EH (cell line): ENCODE measurements at places on chromosomes 13 and 19.

DNA sequence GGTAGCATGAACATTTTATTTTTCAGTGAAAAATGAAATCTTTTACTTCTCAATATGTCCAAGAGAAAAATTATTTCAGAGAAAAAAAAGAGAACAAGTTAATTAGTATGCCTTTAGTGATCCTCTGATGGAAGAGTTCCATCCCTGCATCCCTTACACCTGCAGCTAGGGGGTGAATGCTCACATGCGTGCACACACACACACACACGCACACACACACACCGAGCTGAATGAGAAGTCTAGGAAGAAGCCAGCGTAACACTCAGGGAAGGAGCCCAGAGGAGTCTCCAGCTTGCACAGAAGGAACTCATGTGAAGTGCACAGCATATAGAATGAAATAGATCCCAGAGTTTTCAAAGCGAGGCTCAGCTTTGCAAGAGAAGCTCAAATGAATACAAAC lies 510.5 kb downstream of the IRS2 start:
- DNase-seq, result no peak

GRCh38 chr13:42211704-42212464 lies 60.1 kb upstream of the AKAP11 start:
- DNase-seq, result peak; percentile 36

- DNase-seq, result no peak
These were observed 404.5 kb downstream of the KCTD12 start for GRCh38 chr13:76481738-76482137.

- DNase-seq, result no peak
These were observed 11.8 kb upstream of the RB1 start for GRCh38 chr13:48291730-48292129.

GRCh38 chr19:35105411-35106290 lies 10.0 kb upstream of the FXYD3 start:
- DNase-seq, result no peak

GRCh38 chr13:100439247-100439970 lies 149.2 kb downstream of the GGACT start:
- no peak for DNase-seq
